Cardiac fibroblast (primary cell): ENCODE measurements at places on chromosomes 5 and 9.

DNA sequence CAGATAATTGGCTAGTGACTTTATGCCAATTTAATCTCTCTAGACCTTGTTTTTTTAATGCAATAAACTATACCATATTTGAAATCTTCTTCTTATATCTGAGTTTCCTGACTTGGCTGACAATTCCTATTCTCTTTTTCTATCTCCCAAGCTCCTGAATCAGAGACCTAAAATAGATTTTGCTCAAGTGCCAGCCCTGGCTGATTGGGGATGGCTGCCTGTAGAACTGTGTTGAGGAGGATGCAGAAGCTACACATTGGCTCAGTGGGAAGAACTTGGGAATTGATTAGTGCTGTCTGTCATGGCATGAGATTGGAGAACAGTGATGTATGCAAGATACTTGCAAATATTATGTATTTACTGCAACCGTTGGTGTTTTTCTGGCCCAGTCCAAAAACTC lies 132.8 kb downstream of the INSYN2B start:
- no peak for DNase-seq

GRCh38 chr9:69186841-69187611 lies 12.9 kb downstream of the TJP2 start:
- DNase-seq = peak; percentile 85

DNA sequence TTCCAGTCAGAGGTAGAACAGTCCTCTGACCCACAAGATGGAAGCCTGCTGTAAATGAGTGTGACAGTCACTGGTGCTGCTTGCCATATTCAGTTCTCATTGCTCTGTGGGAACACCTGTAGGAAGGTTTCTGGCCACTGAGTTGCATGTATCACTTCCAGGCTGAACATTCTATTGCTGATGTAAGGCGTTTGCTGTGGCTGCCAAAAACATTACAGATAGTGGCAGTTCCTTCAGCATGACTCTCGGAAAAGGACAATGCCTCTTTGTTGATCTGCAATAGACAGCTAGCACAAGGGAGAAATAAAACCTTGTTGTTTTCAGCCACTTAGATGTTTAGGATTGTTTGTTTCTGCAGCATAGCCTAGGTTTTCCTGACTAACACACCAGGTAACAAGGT lies 217.2 kb downstream of the AGTPBP1 start:
- DNase-seq = peak; percentile 28

GRCh38 chr9:86202338-86202882 lies 57.0 kb downstream of the C9orf153 start:
- DNase-seq = peak; percentile 63
